ENCODE measurements at places on chromosomes 16 and 17.

- DNase-seq, result no peak
Observed at GRCh38 chr17:61159221-61159814, 240.3 kb upstream of the TBX2 start.

- no peak for DNase-seq
Observed at GRCh38 chr16:7615565-7615964, 282.9 kb downstream of the RBFOX1 start.

DNA sequence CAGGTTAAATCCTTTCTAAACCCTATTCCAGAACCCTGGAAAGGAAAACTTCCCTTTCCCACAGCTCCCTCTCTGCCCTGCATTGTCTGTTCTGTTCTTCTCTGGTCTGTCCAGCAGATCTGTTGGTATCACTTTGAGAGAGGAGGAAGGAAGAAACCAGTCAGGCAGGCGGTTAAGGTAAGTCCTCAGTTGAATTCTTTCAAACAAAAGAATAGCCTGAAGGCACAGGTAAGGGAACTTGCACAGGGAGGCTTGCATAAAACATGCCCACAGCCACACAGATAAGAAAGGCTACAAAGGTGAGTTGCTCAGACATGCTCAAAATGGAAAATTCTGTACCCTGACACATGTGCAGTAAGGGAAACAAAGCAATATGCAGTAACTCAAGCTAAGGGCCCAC lies 595.7 kb upstream of the CDH5 start:
- DNase-seq, result no peak

DNA sequence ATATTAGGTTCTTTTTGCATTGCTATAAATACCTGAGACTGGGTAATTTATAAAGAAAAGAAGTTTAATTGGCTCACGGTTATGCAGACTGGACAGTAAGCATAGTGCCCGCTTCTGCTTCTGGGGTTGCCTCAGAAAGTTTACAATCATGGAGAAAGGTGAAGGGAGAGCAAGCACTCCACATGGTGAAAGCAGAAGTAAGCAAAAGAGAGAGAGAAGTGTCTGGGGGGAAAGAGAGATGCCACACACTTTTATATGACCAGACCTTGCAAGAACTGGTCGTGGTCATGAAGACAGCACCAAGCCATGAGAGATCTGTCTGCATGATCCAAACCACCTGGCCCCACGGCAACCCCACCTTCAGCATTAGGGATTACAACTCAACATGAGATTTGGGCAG lies 45.4 kb downstream of the KCNJ16 start:
- no peak for DNase-seq

DNA sequence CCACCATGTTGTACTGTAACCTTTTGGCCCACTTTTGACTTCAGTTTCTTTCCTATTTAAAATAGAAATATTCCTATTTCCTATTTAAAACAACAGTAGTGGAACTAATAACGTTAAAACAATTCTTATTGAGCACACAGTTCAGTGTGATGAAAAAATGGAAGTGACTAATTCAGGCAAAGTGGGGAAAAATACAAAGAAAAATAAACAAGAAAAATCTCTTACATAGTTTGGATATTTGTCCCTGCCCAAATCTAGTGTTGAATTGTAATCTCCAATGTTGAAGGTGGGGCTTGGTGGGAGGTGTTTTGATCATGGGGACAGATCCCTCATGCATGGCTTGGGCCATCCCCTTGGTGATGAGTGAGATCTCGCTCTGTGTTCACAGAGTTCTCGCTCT lies 198.1 kb upstream of the CPHXL start:
- DNase-seq, result no peak

- DNase-seq, result no peak
Observed at GRCh38 chr16:65667011-65667578, 545.2 kb upstream of the CDH11 start.

DNA sequence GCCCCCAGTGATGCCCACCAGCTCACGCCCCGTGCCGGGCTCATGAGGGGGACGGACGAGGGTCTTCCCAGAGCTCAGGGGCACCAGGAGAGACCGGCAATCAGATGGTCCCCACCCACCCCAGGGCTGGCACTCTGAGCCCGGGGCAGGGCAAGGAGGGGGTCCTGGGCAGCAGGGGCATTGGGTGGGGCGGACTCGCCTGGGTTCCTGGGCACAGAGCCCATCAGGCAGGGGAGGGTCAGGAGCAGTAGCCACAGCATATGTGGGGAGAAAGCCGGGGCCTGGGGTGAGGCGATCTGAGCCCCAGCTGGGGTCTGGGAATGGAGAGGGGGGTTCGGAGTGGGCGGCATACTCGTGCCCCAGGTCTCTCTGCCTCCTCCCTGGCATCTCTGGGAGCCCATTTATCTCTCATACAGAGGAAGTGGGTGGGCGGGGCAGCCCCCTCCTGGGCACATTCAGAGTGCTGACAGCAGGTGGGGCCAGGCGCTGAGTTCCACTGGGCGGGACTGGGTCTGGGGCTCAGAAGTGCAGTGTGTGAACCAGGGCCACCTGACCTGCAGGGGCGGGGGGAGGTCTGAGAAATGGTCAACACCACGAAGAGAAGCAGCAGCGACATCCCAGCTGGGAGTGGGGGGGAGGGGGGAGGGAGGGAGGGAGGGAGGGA lies 20.5 kb upstream of the UBE2I start:
- no peak for DNase-seq

DNA sequence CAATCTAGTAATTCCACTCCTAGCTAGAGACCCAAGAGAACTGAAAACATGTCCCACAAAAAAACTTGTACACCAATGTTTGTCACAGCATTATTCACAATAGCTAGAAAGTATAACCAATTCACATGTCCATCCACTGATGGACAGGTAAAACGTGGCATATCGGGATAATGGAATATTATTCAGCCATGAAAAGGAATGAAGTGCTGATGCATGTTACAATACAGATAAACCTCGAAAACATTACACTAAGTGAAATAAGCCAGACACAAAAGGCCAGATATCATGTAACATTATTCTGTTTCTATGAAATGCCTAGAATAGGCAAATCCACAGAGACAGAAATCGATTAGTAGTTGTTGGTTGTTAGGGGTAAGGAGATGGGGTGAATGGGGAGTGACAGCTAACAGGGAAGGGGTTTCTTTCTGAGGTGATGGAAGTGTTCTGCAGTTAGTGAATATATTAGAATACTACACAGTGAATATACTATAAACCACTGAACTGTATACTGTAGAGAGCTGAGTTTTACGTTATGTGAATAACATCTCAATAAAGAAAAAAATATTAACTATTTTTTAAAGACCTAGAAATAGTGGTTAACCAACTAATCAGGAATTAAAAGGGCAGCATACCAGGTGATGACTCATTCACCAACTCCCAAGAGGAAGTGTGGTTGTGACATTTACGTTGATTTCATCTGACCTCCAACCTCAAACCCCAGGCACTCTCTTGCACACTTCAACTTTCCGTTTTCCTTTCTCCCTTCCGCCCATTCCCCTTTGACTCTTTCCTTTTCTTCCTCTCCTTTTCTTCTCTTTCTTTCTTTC lies 48.6 kb downstream of the GAS7 start:
- no peak for DNase-seq

DNA sequence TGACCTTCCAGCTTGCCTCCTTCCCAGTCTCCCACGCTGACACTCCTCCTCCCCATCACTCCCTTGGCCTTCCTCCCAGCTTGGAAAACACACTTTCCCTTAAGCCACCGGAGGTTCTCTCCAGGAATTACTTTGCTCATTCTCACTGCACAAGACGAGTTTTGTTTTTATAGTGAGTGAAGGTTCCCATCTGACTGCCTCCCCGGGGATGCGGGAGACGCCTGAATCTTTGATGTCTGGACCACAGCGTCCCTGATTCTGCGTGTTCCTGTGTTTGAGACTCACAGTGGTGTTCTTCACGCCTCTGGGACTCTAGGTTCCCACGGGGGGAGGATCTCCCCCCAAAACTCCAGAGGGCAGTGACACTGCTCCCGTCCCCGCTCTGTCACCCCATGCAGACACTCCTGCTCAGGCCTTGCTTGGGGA lies 2.0 kb downstream of the DNAI2 start:
- peak; percentile 58 for DNase-seq

DNA sequence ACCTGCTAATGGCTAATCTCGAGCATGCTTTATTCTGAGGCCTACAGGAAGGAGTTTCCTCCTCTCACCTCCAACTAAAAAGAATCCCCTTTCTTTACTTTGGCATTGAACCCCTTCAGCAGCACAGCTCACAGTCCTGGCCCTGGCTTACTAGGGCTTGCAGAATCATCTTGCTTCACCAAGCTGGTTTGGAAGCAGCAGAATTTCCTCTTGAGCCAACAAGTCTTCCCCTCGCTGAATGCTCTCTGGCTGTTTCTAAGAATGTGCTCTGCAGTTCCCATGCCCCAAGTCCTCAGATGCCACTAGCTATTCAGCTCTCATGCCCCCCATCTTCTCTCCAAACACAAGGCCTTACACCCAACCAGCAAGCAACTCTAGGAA lies 271.2 kb downstream of the NTN1 start:
- DNase-seq, result no peak

DNA sequence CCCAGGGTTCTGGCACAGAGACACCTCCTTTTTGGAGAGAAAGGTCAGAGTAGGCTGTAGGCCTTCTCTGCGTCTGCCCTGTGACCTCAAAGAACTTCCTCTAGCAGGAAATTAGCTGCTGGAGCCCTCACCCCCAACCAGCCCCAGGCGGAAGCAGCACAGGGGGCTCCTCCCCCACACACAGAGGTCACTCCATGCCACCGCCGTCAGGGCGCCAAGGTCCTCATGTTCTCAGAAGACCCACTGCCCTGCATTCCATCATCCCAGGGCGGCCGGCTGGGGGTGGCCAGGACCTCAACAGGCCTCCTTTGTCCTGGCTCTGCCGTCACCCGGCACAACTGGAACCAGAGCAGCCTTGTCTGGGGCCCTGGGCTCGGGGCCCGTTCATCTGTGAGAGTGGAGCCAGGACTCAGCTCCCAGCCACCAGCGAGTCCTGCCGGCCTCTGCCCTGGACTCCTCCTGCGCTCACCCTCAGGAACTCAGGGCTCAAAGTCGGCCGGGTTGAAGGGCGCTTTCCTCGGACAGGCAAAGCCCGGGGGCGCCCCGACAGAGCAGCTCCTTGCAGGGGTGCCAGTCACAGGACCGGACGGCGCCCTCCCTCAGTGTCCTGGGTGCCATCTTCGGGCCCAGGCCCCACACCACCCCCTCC lies 1.2 kb downstream of the TMC6 start:
- DNase-seq, result peak; percentile 95

DNA sequence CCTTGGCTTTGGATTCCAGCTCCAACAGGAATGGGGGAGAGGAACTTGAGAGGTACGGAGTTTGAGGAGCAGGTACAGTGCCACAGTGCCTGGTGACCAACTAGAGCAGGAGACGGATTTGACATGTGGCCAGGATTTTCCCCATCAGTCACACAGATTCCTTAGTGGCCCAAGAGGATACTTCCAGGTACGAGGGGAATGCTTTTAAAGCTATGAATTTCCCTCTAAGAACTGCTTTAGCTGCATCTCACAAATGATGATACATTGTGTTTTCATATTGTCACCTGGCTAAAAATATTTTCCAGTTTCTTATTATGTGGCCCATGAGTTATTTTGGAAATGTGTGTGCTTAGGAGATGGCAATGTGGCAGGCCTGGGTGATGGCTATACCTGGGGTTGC lies 98.3 kb downstream of the ABCC6 start:
- DNase-seq, result no peak

All from putamen (tissue), 1 donor.